ENCODE measurements at places on chromosomes 2 and 18.
A peak's percentile ranks its signal among the peaks of the same experiment; 100 is the strongest.

DNA sequence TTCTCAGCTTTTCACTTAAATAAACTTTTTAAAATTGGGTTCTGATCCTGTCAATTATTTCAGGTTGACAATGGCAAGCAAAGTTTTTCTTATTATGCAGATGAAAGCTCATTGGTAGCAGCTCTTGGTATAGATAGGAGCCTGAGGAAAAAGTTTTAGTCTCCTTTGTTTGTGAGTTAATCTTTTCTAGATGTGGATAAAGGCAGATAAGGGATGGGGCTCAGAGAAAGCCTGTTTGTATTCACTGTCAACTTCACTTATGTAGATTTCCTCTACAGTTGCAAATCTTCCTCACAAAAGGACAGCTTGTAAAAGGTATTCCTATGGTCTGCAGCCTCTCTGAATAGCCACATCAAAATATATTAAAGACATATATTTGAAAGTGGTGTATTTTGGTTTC is 224.5 kb upstream of the SPOPL start:
- H3K4me3 ChIP-seq = peak overlapping the region; percentile 6
- DNase-seq = no peak
- no peaks in the 10 kb centered on the region for H3K27me3 ChIP-seq
- H3K4me1 ChIP-seq = peaks cover 47% of the 10 kb centered on the region
- H3K27ac ChIP-seq = peak overlapping the region; percentile 95
- H3K36me3 ChIP-seq = peaks cover 2% of the 10 kb centered on the region

- no peaks in the 10 kb centered on the region for H3K36me3 ChIP-seq
- DNase-seq = no peak
- no peak overlapping the region for H3K4me3 ChIP-seq
- no peaks in the 10 kb centered on the region for H3K4me1 ChIP-seq
These were observed 107.9 kb upstream of the CDH20 start for GRCh38 chr18:61225336-61225735.

GRCh38 chr18:74532511-74533025 is 1.7 kb upstream of the CNDP1 start:
- H3K27ac ChIP-seq = no peak overlapping the region
- peaks cover 4% of the 10 kb centered on the region for H3K36me3 ChIP-seq
- H3K4me3 ChIP-seq = no peak overlapping the region
- H3K27me3 ChIP-seq = peaks cover 11% of the 10 kb centered on the region
- H3K4me1 ChIP-seq = peaks cover 2% of the 10 kb centered on the region
- no peak for DNase-seq

DNA sequence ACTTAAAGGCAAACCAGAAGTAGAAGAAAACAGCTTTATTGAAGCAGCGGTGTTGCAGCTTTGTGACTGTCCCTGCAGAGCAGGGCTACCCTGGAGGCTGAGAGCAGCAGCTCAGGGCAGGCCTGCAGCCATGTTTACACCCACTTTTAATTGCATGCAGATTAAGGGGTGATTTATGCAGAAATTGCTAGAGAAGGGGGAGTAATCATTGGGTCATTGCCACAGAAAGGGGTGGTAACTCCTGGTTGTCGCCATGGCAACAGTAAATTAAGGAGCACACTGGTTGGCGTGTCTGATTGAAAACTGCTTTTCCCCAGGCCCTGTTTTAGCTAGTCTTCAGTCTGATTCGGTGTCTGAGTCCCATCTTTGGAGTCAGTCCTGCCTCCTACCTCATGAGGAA is 195.4 kb upstream of the HDAC4 start:
- H3K27ac ChIP-seq = no peak overlapping the region
- DNase-seq = peak; percentile 2
- no peaks in the 10 kb centered on the region for H3K36me3 ChIP-seq
- H3K4me3 ChIP-seq = no peak overlapping the region

- no peak overlapping the region for H3K4me3 ChIP-seq
- H3K4me1 ChIP-seq = peaks cover 9% of the 10 kb centered on the region
- no peaks in the 10 kb centered on the region for H3K27me3 ChIP-seq
- no peak overlapping the region for H3K27ac ChIP-seq
- H3K36me3 ChIP-seq = no peaks in the 10 kb centered on the region
These were observed 269.7 kb upstream of the DCC start for GRCh38 chr18:52070291-52070756.

DNA sequence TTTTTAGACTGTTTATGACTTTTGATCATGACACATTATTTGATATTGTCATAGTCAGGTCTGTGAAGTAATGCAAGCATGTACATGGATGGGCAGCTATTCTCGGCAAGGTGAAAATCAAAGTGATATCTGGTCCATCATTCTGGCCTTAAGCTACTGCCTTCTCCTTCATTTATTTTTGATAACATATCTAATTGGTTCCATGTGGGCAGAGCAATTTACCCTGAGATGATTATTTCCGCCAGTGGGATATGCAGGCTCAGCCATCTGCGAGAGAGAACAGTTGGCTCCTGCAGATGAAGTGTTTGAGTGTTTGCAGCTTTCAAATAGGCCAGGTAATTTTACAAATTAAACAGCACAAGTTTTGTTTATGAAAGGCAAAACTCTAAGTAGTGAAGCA is 116.4 kb downstream of the LYPD6 start:
- H3K4me1 ChIP-seq = peaks cover 19% of the 10 kb centered on the region
- H3K27me3 ChIP-seq = no peaks in the 10 kb centered on the region
- no peak for DNase-seq
- no peak overlapping the region for H3K4me3 ChIP-seq

GRCh38 chr18:13453714-13454113 is 235.2 kb downstream of the LDLRAD4 start:
- no peak overlapping the region for H3K27ac ChIP-seq
- no peak for DNase-seq
- H3K27me3 ChIP-seq = peaks cover 56% of the 10 kb centered on the region
- no peak overlapping the region for H3K4me3 ChIP-seq
- H3K36me3 ChIP-seq = no peaks in the 10 kb centered on the region

- no peak for DNase-seq
- H3K36me3 ChIP-seq = peaks cover 16% of the 10 kb centered on the region
- H3K27me3 ChIP-seq = no peaks in the 10 kb centered on the region
- H3K27ac ChIP-seq = peak overlapping the region; percentile 59
These were observed 14.8 kb downstream of the ASB1 start for GRCh38 chr2:238441262-238442114.

Data from progenitor cell of endocrine pancreas (in vitro differentiated cells).